NCI-H2081 treated with DMSO at 0.1 percent for 48 hours (cell line): ENCODE measurements at places on chromosomes 4 and X.

- peak; percentile 50 for DNase-seq
Measured at GRCh38 chrX:13167481-13168231, 123.2 kb upstream of the FAM9C start.

DNA sequence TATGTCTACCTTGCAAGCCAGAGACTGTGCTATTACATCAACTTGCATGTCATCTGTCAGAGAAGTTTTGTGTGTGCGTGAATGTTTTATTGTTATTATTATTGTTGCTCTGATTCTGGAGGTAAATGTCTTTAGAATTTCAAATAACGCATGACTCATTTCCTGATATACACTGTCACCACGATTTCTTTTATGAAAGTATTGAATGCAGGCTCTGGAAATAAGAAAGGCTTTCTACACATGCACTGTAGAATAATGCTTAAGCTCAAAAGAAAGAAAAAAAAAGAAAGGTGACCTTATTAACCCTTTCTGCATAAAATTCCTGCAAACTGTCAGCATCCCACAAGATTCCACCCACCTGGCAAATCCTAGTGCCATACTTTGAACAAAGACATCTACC lies 632.9 kb downstream of the ZNF674 start:
- no peak for DNase-seq

- DNase-seq: no peak
Measured at GRCh38 chr4:136750897-136751296, 781.4 kb downstream of the PCDH18 start.

DNA sequence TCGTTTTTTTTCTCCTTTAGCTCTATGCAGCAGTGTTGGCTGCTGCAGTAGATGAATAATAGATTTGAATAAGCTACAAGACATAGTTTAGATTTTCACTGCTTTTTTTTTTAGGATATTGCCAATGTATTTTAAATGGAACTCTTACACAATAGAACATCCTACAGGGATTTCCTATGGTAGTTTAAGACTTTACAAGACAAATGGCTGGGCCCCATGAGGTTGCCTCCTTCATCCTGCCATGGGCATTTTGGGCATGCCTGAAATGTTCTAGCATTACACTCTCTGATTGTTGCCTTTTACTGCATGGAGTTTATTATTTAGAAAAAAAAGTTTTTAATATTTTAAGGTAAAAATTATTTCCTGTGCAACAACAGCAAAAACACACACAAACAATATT lies 74.5 kb downstream of the MID1 start:
- no peak for DNase-seq

DNA sequence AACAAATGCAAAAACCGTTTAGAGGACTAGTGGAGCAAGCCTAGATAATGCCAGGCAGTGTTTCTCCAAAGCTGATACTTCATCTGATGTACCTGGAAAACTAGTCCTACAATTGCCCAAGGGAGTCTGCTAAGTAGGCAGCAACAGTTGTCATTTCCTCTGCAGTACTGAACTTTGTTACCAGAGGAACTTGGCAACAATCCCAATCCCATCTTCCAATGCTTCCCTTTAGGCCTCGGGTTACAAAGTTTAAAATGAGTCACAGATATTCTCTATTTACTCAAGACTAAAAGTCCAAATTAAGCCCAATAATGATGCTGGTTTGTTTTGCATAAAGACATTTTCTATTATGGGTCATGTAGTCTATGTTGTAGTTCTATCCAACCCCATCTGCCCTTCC lies 120.0 kb upstream of the GLRA2 start:
- no peak for DNase-seq

GRCh38 chr4:1511441-1512041 lies 105.3 kb upstream of the NKX1-1 start:
- no peak for DNase-seq

DNA sequence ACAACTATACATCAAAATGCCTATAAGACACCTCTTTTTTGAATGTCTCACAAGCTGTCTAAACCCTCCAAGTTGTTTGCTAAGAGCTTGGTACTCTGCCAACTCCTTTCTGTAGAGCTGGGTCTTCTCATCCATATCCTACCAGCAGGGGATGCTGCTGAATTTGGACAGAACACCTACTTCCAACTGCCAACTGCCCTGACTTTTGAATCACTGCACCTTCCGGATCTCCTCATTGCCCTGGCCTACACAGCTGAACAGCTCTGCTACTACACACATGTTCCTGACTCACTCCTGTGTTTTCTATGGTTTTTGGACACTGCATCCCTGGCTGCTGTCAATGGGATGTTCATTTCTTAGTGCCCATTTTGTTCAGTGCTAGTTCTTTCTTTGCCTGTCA lies 18.7 kb downstream of the FAM184B start:
- no peak for DNase-seq

GRCh38 chr4:29405116-29405515 lies 1315.1 kb upstream of the PCDH7 start:
- DNase-seq: no peak

- DNase-seq: no peak
Measured at GRCh38 chr4:90715242-90715641, 588.0 kb downstream of the CCSER1 start.

DNA sequence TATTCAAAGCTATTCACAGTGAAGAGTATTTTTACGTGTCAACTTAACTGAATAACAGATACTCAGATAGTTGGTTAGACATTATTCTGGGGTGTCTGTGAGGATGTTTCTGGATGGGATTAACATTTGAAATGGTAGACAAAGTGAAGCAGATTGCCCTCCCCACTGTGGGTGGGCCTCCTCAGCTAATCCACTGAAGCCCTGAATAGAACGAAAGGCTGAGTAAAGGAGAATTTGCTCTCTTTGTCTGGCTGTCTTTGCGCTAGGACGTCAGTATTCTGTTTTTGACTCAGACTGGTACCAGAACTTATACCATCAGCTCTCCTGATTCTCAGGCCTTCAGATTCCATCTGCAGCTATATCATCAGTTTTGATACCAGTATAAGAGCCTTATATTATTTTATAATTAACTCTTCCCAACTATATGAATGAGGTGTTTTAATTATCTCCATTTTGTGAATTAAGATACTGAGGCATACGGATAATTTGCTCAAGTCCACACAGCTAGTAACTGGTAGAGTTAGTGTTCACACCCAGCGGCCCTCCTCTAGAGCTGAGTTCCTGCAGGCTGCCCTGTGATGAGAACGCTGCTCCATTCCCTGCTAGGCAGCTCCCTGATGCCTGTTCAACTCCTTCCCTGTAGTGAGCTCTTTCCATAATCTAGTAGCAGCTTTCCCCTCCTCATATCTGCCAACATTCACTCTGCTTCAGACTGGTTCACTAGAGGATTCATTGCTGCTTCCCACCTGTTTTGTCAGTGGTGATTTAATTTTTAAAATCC lies 87.5 kb downstream of the RBM46 start:
- DNase-seq: no peak
